ENCODE measurements at places on chromosomes 13 and 19. TPM values are rescaled to one million over a fixed set of nuclear protein-coding genes. Genes with fewer than 3 reads are reported as not detected.

DNA sequence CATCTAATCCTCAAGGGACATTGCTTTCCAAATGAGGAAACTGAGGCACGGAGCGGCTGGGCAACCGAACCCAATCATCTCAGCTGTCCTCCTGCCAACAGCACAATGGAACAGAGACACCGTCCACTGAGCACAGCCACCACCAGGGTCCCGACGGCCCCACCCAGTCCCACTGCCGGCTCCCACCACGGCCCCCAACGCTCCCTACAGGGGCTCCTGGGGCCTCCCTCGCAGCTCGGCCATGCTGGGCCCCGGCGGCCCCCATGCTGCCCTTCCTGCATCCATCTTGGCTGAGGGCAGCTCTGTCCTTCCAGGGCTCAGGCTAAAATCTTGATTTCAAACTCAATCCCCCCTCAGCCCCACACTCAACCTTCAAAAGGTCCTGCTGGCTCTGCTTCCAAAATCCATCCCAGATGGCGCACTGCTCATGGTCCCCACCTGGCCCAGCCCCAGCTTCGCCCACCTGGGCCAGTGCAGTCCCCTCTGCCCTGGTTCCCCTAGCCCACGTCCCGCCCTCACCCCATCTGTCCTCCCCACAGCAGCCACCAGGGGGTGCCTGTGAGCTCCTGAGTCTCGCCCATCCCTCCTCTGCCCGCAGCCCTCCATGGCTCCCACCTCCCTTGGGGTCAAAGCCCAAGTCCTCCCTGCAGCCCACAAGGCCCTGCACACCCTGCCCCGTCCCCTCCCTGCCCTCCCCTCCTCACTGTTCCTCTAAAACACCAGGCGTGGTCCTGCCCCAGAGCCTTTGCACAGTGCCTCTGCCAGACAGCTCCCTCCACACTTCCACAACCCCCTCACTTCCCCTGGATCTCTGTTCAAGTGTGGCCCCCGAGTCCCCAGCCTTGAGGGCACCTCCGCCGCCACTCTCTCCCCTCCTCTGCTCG lies 7.9 kb downstream of the PIP5K1C start:
- H3K27ac ChIP-seq = no peak overlapping the region
- no peak for DNase-seq
- no peaks in the 10 kb centered on the region for H3K36me3 ChIP-seq
- no peaks in the 10 kb centered on the region for H3K4me1 ChIP-seq
- no peaks in the 10 kb centered on the region for H3K27me3 ChIP-seq

- H3K36me3 ChIP-seq = no peaks in the 10 kb centered on the region
- DNase-seq = no peak
- no peaks in the 10 kb centered on the region for H3K4me1 ChIP-seq
- H3K27ac ChIP-seq = peak overlapping the region; percentile 3
- no peak overlapping the region for H3K4me3 ChIP-seq
- H3K27me3 ChIP-seq = no peaks in the 10 kb centered on the region
These were observed 195.7 kb upstream of the IPO5 start for GRCh38 chr13:97757807-97758206.

DNA sequence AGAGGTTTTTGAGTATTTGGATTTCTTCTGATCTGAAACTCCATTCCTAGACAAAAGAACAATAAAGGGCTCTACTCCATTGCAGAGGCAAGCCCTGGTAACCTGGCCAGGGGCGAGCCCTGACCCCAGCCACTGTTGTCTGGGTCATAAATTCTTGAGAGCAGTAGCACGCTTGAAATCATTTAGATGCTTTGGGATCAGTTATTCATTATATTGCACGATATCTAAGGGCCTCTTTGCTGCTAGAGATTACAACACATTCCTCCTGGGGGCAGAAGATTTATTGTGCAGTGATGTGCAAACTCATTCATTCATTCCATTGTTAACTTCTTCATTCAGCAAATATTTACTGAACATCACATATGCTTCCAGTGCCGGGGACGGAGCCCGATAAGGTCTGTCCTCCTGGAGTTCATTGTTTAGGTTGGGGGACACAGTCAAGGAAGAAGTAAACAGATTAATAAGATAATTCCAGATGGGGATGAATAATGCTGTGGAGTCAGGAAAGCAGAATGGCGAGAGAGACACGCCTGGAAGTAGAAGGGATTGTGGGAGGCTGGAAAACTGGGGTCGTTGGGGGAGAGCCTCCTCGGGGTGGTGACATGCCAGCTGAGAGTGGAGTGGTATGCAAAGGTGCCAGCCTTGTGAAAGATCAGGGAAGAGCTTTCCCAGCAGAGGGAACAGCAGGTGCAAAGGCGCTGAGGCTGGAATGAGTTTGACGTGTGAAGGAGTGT lies 34.9 kb downstream of the SIPA1L3 start:
- H3K27ac ChIP-seq = no peak overlapping the region
- DNase-seq = no peak
- H3K36me3 ChIP-seq = no peaks in the 10 kb centered on the region
- peaks cover 2% of the 10 kb centered on the region for H3K4me1 ChIP-seq

DNA sequence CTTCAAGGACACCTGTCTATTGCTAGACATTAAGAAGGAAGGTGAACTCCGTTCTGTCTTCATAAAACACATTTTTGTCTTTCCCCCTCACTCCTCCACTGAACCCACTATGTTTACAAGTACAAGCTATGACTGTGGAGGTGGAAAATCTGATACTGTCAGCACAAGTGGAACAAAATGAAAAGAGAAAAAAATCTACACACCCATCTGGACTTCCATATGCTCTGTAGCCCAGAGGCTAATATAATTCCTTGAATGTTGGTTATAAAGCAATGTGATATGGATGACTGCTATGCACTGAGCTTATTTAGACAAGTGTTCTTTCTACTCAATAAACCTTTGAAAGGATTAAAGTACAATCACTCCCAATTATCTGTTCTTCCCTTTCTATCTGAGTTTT lies 713.5 kb downstream of the DIAPH3 start:
- no peaks in the 10 kb centered on the region for H3K36me3 ChIP-seq
- H3K27me3 ChIP-seq = no peaks in the 10 kb centered on the region
- H3K27ac ChIP-seq = no peak overlapping the region
- no peak for DNase-seq

GRCh38 chr13:80828759-80829158 lies 487.8 kb upstream of the SPRY2 start:
- DNase-seq = no peak
- H3K36me3 ChIP-seq = no peaks in the 10 kb centered on the region
- H3K4me1 ChIP-seq = no peaks in the 10 kb centered on the region
- H3K27ac ChIP-seq = no peak overlapping the region

DNA sequence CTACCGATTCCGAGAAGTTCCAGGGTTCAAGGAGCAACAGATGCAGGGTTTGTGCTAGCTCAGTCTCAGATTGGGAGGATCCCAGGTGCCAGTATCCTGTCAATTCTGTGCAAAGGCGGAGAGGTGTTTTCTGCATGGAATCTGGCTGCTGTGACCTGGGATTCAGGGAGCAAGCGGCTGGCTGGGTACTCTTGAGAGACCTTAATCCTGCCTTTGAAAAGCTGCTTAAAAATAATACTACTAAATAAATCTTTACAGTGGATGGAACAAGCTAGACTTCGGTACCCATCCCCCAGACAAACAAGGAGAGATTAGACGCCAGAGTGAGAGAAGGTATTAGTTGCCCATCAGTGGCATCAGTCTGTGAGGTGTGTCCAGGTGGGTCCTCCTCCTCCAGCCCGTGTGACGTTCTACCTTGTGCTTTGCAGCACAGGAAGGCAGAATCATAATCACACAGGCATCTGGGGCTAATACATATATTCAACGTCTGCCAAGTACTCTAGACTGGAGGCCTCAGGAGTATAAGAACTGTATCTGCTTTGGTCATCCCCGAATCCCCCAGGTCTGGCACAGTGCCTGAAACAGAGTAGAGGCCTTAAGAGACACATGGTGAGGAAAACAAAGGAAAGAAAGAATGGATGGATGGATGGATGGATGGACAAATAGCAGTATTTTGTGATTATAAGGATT lies 230.6 kb downstream of the ZNF536 start:
- H3K27ac ChIP-seq = no peak overlapping the region
- no peaks in the 10 kb centered on the region for H3K4me1 ChIP-seq

DNA sequence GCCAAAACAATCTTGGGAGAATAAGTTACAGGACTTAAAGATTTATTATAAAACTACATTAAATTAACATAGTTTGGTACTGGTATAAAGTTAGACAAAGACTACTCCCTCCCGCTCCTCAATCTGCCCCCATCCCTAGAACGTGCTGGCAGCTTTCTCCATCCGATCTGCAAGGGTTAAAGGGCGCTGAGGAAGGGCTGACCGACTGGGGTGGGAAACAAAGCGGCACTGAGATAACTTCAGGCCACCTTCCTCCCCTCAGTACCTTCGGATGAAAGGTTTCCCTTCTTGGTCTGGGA lies 790 bp upstream of the SUGT1 start:
- H3K27me3 ChIP-seq = no peaks in the 10 kb centered on the region
- no peak for DNase-seq
- H3K4me1 ChIP-seq = no peaks in the 10 kb centered on the region
- H3K4me3 ChIP-seq = peak overlapping the region; percentile 81

GRCh38 chr13:113437408-113438010 lies 15.8 kb downstream of the ADPRHL1 start:
- no peaks in the 10 kb centered on the region for H3K4me1 ChIP-seq
- H3K4me3 ChIP-seq = no peak overlapping the region
- no peaks in the 10 kb centered on the region for H3K36me3 ChIP-seq
- no peak overlapping the region for H3K27ac ChIP-seq

DNA sequence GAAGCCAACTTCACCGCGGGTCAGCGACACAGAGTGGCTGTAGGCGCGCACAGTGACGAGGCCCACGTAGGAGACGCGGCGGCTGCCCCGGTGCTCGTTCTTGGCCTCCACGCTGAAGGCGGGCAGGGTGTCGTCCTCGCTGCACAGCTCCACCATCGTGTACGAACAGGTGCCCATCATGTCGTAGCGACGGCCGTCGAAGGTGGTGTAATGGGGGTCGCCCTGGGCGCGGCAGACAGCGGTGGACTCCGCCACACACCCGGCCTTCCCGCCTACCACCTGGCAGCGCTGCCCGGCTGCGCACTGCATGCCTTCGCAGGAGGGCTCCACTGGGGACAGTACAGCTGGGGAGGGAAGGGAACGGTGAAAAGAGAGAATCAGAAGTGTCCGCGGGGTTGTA lies 10.0 kb downstream of the FCGBP start:
- H3K36me3 ChIP-seq = no peaks in the 10 kb centered on the region
- no peak overlapping the region for H3K27ac ChIP-seq
- H3K4me3 ChIP-seq = no peak overlapping the region
- H3K4me1 ChIP-seq = no peaks in the 10 kb centered on the region

DNA sequence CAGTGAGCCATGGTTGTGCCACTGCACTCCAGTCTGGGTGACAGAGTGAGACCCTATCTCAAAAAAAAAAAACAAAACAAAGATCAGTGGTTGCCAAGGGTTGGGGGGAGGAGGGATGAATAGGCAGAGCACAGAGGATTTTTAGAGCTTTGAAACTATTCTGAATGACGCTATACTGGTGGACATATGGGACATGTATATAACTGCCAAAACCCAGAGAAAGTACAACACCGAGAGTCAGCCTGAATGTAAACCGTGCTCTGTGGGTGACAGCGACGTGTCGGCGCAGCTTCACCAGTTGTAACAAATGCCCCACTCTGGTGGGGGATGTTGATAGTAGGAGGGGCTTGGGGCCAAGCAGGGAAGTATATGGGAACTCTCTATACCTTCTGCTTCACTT lies 32.9 kb downstream of the ZIC5 start:
- H3K36me3 ChIP-seq = no peaks in the 10 kb centered on the region
- no peak for DNase-seq
- no peaks in the 10 kb centered on the region for H3K27me3 ChIP-seq

DNA sequence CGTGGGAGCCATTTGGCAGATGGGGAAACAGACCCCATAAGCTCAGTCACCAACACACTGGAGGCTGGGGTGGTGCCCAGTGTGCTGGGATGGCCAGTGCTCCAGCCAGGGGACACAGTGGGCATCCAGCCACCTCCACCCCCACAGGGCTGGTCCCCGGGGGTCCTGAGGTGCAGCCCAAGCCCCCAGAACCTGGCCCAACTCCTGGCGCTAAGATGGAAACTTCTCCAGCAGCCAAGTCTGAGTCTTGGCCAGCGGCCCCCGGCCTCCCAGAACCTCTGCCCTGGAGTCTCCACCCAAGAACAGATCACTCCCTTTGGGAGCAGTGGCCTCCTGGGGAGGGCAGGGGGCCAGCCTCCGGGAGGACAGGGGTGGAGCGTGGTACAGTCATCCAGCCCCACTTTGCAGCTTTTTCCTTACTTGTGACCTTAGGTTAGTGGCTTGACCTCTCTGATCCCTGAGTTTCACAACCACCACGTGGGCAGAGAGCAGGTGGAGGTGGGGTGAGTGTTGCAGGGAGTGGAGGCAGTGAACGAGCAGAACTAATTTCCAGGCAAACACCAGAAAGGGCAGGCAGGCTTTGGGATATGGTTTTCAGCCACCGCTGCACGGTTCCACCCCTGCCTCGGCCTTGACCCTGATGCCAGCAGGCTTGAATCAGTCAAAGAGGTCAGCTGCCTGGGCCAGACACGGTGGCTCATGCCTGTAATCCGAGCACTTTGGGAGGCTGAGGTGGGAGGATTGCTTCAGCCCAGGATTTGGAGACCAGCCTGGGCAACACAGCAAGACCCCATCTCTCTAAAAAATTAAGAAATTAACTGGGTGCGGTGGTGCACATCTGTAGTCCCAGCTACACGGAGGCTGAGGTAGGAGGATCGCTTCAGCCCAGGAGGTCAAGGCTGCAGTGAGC lies 4.3 kb upstream of the NRTN start:
- peaks cover 10% of the 10 kb centered on the region for H3K4me1 ChIP-seq
- no peak for DNase-seq
- no peak overlapping the region for H3K4me3 ChIP-seq
- no peak overlapping the region for H3K27ac ChIP-seq
- H3K36me3 ChIP-seq = no peaks in the 10 kb centered on the region

GRCh38 chr13:67100730-67101129 lies 129.4 kb downstream of the PCDH9 start:
- no peak overlapping the region for H3K27ac ChIP-seq
- H3K27me3 ChIP-seq = no peaks in the 10 kb centered on the region
- H3K4me3 ChIP-seq = no peak overlapping the region
- H3K36me3 ChIP-seq = no peaks in the 10 kb centered on the region
- H3K4me1 ChIP-seq = no peaks in the 10 kb centered on the region

GRCh38 chr19:45640849-45641273 lies 1.7 kb upstream of the EML2 start:
- no peaks in the 10 kb centered on the region for H3K36me3 ChIP-seq
- peaks cover 21% of the 10 kb centered on the region for H3K4me1 ChIP-seq
- H3K27me3 ChIP-seq = peaks cover 3% of the 10 kb centered on the region
- H3K4me3 ChIP-seq = no peak overlapping the region

- H3K4me3 ChIP-seq = no peak overlapping the region
- no peak for DNase-seq
- no peaks in the 10 kb centered on the region for H3K27me3 ChIP-seq
These were observed 1169.6 kb downstream of the EFNB2 start for GRCh38 chr13:105365831-105366230.

STARD13 gene
- 5.1 TPM for polyA plus RNA-seq

CEACAM6 gene
- not detected for polyA plus RNA-seq

C19orf81 gene
- polyA plus RNA-seq = 1.6 TPM

CGB2 gene
- polyA plus RNA-seq = not detected

ZNF486 gene
- polyA plus RNA-seq = 2.6 TPM

LYPD3 gene
- polyA plus RNA-seq = 2.2 TPM

CEACAM8 gene
- polyA plus RNA-seq = not detected

All from kidney (tissue), 22 donors.